Stimulated activated naive CD4-positive, alpha-beta T cell treated with Interleukin-2 at 50 U/mL for 16 hours (primary cell): ENCODE measurements at places on chromosomes 2 and 18.

DNA sequence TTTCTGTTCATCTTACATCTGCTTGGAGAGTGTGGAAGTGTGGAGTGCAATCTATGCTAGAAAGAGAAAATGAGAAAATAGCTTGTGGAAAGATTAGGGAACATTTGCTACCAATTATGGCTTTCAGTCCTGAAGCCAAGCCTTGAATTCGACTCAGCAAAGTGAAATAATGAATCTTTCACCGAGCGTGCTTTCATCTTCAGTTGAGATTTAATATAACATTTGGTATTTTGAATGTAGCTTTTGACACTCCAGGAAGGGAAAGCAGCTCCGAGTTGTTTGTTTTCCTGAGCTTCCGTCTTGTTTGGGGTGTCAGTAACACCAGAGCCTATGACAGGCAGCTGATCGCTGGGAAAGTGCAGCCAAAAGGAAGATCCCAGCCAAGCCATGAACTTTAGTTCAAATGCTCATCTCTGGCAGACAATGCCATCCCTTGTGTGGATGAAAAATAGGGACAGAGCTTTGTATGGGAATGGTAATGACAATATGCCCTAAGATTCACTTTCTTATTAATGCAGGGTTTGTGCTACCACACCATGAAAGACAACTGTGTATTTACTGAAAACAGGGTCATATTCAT, 25.0 kb upstream of the PHLPP1 start:
- DNase-seq = no peak

- no peak for DNase-seq
Measured at GRCh38 chr2:231900972-231901371, 25.2 kb downstream of the NPPC start.

DNA sequence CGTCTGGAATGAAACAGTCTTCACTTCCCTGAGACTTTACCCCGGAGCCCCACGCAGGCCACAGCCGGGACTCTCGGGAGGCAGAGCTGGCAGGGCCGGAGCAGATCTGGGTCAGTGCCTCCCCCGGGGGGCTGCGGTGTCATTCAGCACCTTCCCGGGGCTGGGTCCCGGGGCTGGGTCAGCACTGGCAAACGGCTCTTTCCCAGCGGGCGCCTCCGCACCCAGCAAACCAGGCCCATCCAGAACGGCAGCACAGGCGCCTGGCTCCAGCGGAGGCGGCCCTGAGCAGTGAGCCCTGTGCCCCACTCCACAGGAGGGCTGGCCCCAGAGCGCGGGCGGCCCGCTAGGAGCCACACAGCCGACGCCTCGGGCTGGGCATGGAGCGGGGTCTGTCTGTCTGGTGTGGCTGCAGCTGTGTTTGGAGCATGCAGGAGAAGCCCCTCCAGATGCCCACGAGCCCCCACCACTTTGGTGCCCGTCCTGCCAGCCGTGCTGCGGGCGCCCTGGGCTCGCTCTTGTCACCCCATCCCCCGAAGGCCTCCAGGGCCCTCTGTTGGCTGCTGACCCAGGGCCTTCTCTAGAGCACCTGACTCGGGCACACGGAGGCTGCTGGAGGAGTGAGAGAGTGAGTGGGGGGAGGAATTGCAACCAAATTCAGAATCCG, 132.1 kb upstream of the CTDP1 start:
- DNase-seq = no peak

- no peak for DNase-seq
Measured at GRCh38 chr2:15763106-15763821, 171.6 kb downstream of the DDX1 start.

GRCh38 chr2:149235816-149236375, 94.5 kb upstream of the LYPD6 start:
- DNase-seq = no peak

GRCh38 chr2:588074-588645, 89.0 kb downstream of the TMEM18 start:
- no peak for DNase-seq

DNA sequence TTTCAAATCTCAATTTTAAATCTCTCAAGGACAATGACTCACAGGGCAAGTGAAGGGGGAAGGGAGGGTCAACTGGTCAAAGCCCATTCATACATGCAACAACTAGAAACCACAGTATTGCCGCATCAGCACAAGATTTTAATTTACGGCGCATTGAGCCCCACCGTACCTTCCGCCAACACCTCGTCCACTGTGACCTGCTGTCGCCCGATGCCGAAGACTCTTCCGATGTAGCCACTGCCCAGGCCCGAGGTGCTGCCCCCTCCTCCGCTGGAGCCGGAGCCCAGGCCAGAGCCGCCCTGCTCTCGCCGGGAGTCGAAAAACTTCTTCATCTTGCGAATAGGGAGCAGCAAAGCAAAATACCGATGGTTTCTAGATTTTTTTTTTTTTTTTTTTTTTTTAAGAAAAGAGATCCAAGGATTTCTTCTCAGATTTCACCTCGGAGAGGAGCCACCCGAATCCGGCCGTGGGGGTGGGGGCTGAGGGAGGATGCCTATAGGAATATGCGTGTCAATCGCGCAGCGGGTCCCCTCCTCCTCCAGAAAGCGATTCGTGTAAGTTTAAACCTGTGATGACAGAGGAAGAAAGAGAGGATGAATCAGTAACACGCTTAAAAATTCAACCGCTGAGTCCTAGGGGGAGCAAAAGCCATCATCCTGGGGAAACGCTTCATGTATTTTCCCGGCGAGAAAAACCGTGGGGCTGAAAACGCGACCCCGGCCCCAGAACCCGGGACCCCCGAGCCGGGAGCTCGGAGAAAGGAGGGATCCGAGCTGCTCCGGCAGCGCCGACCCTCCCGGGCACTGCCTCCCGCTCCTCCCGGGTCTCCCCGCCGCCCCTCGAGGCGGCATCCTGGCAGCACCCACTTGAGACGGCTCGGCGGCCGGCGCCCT, 584 bp downstream of the AAK1 start:
- peak; percentile 67 for DNase-seq

GRCh38 chr18:76720683-76721082, 101.7 kb upstream of the ZNF236 start:
- DNase-seq = no peak

DNA sequence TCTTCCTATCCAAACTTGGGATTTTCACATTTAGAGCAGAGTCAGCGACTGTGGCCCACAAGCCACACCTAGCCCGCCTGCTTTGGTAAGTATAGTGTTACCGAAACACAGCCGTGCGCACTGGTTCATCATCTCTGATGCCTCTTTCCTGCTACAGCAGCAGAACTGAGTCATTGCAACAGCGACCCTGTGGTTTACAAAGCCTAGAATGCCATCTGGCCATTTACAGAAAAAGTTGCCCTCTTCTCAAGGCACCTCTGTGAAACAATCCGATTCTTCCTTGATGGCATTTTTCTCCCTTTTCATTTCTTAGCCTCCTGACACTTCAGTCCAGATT, 10.7 kb upstream of the IAH1 start:
- no peak for DNase-seq

DNA sequence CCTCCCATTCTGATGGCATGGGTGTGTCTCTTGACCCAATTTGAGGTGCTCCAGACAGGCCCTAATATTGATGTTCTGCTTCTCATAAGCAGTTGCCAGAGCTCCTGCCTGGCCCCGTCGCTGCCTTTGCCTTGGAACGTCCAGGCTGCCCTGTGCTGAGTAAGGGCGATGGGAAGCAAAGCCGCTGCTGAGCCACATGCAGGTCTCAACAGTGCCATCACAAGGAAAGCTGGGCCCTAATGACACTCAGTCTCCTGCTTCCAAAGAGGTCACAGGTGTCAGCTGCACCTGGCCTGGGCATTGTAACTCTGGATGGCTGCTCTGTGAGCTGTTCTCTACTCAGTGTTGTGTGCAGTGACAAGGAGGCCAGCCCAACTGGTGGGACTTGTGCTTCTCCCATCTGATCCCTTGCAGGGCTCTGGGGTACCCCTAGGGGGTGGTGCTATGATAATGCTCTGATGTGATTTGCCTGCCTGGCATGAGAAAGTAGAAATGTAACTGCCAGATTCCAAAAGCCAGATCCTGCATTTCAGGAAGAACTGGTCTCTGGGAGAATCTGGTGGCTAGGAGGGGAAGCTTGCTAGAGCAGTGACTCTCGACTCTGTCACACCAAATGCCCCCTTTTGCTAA, 8.7 kb downstream of the TTC39C start:
- DNase-seq = no peak

GRCh38 chr2:24814516-24814915, 21.3 kb downstream of the CENPO start:
- no peak for DNase-seq

DNA sequence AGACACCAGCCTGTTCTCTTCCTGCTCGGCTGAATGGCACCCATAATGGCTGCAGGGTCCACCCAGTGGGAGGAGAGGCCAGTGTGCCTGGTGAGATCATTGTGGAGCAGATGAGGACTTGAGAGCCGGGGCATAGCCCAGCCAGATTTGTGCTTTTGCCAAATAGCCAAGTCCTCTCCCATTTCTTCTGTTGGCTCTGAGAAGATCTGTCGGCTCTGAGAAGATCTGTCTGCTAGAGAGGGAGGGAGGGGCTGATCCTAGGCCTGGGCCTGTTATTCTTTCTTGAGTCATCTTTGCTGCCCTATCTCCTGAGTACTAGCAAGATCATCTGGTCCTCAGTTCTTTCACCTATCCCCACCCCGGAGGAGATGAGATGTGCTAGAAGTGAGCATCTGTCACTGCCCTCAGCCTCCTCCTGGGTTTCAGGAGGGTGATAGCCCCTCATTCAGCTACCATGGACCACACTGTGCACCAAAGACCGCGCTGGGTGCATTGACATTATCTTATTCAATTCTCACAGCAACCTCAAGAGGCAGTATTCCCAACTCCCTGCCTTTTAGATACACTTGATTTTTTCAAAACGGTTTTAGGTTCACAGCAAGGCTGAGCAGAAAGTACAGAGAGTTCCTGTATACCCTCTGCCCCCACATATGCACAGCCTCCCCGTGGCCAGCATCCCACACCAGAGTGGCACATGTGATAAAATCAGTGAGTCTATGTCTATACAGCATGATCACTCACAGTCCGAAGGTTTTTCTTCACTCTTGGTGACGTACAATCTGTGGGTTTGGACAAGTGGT, 98.6 kb downstream of the CAPN13 start:
- no peak for DNase-seq

DNA sequence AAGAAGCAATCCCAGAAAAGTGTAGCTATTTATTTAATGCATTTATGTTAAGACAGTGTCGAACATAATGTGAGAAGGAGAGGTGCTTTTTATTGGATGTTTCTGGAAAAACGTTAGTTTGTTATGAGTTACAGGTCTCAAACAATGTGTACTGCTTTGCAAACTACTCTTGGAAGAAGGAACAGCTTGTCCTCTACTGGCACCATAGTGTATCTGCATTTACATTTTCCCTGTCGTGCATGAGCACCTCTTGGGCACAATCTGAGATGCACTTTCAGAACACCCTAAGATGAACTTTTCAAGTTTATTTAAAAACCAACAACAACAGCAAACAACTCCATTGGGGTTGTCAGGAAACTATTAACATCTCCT, 22.8 kb downstream of the CCNYL1 start:
- no peak for DNase-seq

DNA sequence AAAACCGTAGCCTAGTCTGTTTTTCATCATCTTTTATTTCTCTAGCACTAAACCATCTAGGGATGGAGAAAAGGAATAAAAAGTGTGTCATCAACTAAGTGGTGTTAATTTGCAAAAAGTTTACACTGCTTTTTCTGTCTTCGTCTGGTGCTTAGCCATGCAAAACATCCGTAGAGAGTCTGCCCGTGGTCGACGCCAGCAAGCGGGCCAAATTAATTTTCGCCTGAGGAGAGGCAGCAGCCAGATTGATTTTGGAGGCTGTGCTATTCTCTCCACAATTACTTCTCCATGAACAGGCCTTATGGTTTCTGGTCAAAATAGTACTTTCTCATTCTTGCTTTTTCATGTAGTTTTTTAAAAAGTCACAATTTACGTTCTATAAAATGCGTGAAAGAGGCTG, 46.3 kb downstream of the TNFRSF11A start:
- no peak for DNase-seq

DNA sequence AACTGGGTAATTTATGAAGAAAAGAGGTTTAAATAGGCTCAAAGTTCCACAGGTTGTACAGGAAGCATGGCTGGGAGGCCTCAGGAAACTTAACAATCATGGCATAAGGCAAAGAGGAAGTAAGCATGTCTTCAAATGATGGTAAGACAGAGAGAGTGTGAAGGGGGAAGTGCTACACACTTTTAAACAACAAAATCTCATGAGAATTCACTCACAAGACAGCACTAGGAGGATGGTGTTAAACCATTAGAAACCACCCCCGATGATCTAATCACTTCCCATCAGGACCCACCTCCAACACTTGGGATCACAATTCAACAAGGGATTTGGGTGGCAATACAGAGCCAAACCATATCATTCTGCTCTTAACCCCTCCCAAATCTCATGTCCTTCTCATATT, 34.9 kb downstream of the CFAP210 start:
- DNase-seq = no peak

GRCh38 chr2:17979707-17980106, 101.2 kb downstream of the KCNS3 start:
- no peak for DNase-seq

DNA sequence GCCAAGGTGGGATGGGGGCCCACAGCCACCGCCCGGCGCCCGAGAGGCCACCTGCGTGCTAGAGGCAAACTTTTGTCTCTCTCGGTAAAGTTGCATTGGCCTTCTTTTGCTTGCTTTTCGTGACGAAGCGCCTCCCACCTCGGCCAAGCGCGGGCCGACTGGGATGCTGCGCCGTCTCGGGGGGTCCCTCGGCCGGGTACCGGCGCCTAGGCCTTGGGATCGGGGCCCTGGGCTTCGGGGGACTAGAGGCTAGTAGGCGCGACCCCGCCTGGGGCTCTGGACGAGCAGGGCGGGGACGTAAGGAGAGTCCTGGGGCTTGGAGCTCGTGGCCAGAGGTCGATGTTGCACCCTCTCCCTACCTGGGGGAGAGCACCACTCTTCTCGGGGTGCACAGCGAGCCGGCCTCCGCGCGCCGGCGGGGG, 545 bp downstream of the GLI2 start:
- no peak for DNase-seq

DNA sequence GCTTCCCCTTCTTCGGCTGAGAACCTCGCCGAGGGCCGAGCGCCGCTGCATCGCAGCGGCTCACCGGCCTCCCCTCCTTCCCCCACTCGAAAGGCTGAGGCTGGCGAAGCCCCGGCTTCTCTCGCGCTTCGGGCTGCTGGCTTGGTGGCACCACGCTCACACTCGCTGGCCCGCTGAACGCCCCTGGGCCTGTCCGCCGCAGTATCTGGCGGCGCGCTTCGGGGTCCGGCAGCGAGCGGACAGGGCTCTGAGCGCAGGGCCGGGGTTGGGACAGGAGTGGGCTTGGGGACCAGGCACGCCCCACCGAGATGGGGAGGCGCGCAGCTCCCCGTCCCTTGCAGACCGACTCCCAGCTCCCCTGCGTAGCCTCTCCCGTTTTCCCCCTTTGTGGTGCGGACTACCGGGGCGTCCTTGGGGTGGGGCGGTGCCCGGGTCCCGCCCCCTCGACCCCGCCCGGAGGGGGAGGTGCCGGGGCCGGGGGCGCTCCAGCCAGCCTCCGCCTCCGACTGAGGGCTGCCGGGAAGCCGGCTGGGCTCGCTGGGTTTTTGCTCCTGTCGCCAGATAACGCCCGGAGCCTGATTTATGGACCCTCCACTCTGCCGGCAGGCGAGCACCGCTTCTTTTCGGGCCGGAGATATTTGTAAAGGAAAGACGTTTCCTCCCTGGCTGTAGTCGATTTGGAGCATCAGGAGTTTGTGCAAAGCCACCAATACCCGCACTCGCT, 3.8 kb downstream of the GBX2 start:
- no peak for DNase-seq
